ENCODE measurements at places on chromosomes 4 and X.

GRCh38 chrX:19121466-19121865, 802 bp downstream of the ADGRG2 start:
- no peaks in the 10 kb centered on the region for H3K36me3 ChIP-seq
- H3K27ac ChIP-seq: no peak overlapping the region
- no peak for DNase-seq

DNA sequence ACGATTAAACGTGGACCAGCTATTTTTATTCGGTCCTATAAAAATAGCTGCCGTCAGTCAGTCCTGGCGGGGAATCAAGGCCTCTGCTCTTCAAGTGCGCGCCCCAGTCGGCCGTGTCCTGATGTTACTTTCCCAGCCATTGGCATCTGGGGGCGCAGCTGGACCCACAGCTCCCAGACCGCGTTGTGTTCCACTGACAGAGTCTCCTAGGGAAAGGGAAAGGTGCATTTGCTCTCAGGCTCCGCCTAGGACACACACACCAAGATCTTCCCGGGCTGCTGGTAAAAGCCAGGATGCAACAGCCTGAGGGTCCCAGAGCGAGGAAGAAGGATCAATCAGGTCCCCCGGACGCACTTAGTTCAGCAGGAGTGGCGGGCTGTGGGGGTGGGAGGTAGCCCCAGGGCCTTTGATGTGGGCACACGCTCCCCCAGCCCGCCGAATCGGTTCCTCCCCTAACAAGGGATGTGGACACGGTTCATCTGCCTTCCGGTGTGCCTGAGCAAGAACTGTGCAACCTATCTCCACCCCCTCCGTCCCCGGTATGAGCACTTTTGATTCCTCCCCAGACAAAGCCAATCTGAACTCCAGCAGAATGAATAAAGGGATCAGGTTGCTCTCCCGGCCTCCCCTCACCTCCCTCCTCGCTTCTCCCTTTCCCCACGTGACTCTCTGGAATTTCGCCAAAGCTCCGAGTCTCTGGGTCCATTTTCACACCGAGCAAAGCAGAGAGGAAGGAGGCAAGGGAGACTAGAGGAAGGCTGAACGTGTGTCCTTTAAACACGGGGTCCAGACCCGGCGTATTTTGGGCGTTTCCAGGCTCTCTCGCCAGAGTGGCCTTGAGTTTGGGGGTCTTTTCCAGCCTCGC, 626 bp upstream of the FRAS1 start:
- H3K27ac ChIP-seq: peak overlapping the region; percentile 64
- peak; percentile 90 for DNase-seq
- H3K4me3 ChIP-seq: peak overlapping the region; percentile 85
- no peaks in the 10 kb centered on the region for H3K4me1 ChIP-seq
- H3K27me3 ChIP-seq: no peaks in the 10 kb centered on the region

DNA sequence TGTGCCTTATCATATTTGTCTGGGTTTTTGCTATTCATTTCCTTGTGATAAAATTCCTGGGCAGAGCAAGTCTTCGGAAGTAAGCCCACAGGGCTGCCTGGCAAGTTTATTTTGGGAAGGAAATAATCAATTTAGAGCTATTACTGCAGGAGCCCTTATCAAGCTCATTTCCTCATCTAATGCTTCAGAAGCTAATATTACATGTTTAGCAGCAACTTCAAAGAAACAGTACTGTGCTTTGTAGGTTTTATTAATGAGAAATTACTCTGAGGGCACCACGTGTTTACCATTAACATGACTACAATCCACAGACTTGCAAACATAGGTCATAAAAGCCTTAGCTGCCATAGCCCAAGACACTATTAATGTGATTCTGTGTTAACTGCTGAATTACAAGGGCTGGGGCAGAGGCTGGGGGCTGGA, 540.0 kb downstream of the SPRY1 start:
- peak; percentile 15 for DNase-seq
- no peaks in the 10 kb centered on the region for H3K36me3 ChIP-seq
- no peak overlapping the region for H3K4me3 ChIP-seq
- peaks cover 3% of the 10 kb centered on the region for H3K4me1 ChIP-seq
- H3K27ac ChIP-seq: no peak overlapping the region

DNA sequence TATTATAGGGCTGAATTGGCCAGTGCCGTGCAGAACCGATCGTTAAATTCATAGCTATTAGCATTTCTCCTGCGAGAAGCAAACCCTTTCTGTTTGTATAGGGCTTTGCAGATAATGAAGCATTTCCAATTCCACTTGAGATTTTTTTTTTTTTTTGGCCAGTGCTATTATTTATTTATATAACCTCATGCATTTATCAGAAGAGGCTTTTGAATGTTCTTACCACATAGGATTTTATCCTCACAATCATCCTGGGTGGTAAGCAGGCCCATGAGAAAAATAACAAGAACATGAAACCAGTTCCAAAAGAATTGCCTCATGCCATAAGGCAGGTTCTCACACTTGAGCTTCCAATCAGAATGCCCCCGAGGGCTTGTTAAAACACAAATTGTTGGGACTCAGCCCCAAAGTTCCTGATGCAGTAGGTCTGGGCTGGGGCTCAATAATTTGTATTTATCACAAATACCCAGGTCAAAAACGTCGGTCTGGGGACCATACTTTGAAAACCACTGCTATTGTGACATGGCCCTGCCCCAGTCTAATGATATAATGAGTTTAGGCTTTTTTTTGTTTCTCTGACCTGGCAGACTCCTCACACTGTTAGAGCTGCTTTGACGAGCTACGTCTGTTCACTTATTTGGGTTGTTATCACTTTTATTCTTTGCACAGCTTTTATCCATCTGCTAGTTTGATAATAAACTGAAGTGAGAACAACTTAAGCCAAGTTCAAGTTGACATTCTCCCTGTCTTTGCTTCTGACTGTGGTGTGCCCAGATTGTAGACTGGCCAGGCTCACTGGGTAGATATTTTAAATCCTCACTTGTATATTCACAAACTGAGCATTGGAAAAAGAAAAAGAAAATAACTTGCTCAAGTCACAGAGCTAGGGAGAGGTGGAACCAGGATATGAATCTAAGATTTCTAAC, 20.1 kb downstream of the SUPT20HL1 start:
- H3K4me1 ChIP-seq: no peaks in the 10 kb centered on the region
- H3K4me3 ChIP-seq: no peak overlapping the region
- no peaks in the 10 kb centered on the region for H3K36me3 ChIP-seq
- DNase-seq: peak; percentile 25
- no peak overlapping the region for H3K27ac ChIP-seq

- H3K27ac ChIP-seq: no peak overlapping the region
- no peak overlapping the region for H3K4me3 ChIP-seq
- H3K4me1 ChIP-seq: peaks cover 14% of the 10 kb centered on the region
- H3K36me3 ChIP-seq: no peaks in the 10 kb centered on the region
- H3K27me3 ChIP-seq: no peaks in the 10 kb centered on the region
Measured at GRCh38 chr4:142565771-142566170, 280.3 kb downstream of the INPP4B start.

DNA sequence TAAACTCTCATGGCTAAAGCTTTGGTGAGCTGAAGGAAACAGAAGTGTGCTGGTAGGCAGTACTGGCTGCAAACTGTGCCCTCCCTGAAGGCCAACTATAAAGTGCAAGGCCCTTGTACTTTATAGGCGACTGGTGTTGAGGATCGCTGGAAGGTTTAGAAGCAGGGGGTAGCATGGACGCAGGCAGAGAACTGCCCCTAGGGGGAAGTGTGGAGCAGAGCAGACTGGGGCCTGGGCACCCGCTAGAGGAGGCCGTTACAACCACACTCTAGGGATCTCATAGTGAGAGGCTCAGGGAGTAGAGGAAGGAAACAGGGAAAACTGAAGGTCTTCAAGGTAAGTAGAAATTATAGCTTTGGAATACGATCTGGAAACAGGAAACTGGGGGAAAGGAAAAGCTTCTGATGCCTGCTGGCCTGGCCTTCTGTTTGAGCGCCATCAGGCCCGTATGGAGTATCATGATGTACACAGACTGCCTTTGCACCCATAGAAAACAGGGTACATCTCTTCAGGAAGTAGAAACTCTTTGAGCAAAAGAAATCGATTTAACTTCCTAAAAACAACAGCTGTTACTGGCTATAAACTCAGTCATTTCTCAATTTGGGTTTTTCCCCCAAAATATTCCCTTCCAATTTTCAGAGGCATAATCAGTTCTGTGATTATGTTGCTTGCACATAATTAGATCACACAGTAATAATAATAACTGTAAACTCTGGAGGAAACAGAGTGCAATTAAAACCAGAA, 23.9 kb upstream of the TMSB4X start:
- H3K4me3 ChIP-seq: no peak overlapping the region
- H3K36me3 ChIP-seq: no peaks in the 10 kb centered on the region
- H3K27ac ChIP-seq: no peak overlapping the region
- DNase-seq: peak; percentile 55
- H3K27me3 ChIP-seq: no peaks in the 10 kb centered on the region

DNA sequence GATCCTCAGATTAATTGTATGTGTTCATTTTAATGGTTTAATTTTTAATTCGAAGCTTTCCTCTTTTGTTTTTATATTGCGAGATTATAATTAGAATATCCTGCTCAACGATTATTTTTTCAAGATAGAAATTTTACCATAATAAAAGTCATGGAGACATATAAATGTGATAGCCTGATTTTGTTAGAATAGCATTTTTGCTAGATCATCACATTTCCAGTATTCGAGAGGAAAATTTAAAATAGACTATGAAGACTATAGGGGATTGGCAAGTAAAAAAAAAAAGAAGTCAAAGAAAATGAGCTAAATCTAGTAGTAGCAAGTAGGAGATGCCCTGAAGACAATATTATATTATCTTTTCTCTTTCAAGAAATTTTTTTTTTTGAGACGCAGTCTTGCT, 60.6 kb downstream of the TENM3 start:
- no peak for DNase-seq
- H3K4me1 ChIP-seq: no peaks in the 10 kb centered on the region
- peaks cover 10% of the 10 kb centered on the region for H3K27me3 ChIP-seq
- H3K4me3 ChIP-seq: no peak overlapping the region
- H3K36me3 ChIP-seq: no peaks in the 10 kb centered on the region

DNA sequence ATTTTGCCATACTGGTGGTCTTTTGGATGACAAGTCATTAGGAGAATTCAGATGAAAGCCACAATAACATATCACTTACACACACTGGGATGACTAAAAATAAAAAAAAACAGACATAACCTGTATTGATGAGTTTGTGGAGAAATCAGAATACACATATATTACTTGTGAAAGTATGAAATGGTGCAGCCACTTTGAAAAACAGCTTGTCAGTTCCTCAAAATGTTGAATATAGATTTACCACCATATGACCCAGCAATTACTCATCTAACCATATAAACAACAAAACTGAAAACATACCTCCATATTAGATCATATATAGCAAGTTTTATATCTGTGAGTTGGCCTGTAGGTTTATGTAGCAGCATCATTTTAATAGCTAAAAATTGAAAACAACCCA, 608.7 kb downstream of the TLL1 start:
- H3K36me3 ChIP-seq: no peaks in the 10 kb centered on the region
- H3K27me3 ChIP-seq: no peaks in the 10 kb centered on the region
- DNase-seq: no peak

DNA sequence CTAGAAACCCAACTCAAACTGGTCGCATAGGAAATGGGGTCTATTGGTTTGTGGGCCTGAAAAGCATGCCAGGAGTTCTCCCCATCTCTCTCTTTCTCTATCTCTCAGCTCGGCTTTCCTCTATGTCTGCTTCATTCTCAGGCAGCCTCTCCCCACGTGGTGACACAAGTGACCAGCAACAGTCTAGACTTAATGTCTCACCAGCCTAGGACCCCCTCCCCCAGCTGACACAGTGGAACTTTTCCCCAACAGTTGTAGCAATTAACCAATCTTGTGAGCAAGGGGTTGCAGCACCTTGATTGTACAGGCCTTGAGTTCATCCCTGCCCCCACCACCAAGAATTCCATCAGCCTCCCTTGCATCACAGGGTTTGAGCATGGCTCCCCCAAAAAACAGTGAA, 159.8 kb upstream of the KIT start:
- H3K36me3 ChIP-seq: no peaks in the 10 kb centered on the region
- no peak overlapping the region for H3K27ac ChIP-seq
- H3K4me1 ChIP-seq: peaks cover 6% of the 10 kb centered on the region

DNA sequence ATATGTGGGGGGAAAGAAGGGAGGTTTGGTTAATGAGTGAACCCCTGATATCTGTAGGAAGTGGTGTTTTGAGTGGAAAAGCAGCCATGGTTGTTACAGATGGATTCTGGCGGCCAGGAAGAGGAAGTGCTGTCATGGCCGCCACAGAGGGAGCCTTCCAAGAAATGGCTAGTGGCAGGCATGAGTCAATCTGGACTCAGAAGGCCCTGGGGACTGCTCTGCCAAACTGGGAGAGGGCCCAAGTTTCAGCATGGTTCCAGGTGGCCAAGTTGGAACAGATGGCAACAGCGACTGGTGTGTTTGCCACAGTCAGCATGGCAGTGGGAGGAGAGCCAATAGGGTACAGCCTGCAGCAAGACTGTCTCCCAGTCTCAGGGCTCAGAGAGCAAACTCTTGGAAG, 32.5 kb downstream of the ETDB start:
- H3K36me3 ChIP-seq: no peaks in the 10 kb centered on the region
- no peak for DNase-seq
- H3K4me3 ChIP-seq: no peak overlapping the region
- no peak overlapping the region for H3K27ac ChIP-seq
- H3K27me3 ChIP-seq: no peaks in the 10 kb centered on the region

- peak; percentile 81 for DNase-seq
- H3K36me3 ChIP-seq: no peaks in the 10 kb centered on the region
- no peak overlapping the region for H3K4me3 ChIP-seq
- H3K27me3 ChIP-seq: no peaks in the 10 kb centered on the region
- H3K4me1 ChIP-seq: no peaks in the 10 kb centered on the region
- no peak overlapping the region for H3K27ac ChIP-seq
Measured at GRCh38 chr4:101114936-101115372, 232.4 kb downstream of the PPP3CA start.

- no peaks in the 10 kb centered on the region for H3K36me3 ChIP-seq
- no peak overlapping the region for H3K4me3 ChIP-seq
- DNase-seq: no peak
Measured at GRCh38 chr4:54687887-54688841, 30.4 kb downstream of the KIT start.

DNA sequence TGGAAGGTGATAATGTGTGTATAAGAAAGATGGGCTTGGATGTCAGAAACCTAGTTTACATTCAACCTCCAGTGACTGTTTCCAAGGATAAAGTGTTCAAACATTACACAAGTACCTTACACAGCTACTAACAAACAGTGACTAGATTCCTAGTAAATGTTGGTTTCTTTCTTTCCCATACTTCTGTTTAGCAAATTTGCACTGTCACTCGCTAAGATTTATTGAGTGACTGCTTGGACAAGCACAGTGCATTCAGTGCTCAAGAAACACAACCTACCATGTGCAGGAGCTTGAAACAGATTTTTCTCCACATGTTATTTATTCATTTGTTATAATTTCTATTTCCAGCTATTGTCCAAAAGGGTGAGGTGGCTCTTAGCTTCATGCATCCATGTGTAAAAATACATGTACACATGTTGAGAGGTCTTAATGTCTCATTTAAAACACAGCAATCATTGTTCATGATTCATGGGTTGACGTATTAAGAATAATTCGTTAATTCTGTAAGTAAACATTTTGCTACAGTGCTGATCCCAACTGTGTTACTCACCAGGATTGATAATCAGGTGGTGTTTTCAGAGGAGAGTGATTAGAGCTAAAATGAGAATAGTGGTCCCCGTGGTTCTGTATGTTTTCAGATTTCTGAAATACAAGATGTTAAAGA, 153.0 kb downstream of the DCLK2 start:
- H3K4me3 ChIP-seq: no peak overlapping the region
- no peaks in the 10 kb centered on the region for H3K4me1 ChIP-seq
- H3K27me3 ChIP-seq: no peaks in the 10 kb centered on the region
